Fibroblast of lung (primary cell): ENCODE measurements at places on chromosomes 7 and 10. TPM values are rescaled to one million over a fixed set of nuclear protein-coding genes. Genes with fewer than 3 reads are reported as not detected.
A peak's percentile ranks its signal among the peaks of the same experiment; 100 is the strongest.

GRCh38 chr10:73591935-73592699 lies 975 bp upstream of the USP54 start:
- peak; percentile 30 for DNase-seq

DNA sequence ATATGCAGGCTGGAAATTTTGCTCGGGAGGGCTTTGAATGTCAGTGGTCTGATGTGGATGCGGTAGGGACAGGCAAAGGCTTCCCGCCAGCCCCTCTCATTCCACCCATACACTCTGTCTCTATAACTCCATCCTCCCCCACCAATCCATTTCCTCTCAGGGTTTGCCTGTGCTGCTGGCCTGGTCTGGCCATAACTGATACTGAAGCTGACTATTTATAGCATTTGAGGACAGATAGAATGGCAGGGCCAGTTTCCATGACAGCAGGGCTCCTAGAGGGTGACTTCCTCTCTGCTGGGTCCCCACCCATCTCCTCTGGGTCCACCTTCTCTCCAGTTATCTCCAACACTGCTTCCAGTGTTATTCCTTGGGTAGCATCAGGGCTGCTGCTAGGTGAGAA lies 6.6 kb upstream of the PDLIM1 start:
- no peak for DNase-seq

DNA sequence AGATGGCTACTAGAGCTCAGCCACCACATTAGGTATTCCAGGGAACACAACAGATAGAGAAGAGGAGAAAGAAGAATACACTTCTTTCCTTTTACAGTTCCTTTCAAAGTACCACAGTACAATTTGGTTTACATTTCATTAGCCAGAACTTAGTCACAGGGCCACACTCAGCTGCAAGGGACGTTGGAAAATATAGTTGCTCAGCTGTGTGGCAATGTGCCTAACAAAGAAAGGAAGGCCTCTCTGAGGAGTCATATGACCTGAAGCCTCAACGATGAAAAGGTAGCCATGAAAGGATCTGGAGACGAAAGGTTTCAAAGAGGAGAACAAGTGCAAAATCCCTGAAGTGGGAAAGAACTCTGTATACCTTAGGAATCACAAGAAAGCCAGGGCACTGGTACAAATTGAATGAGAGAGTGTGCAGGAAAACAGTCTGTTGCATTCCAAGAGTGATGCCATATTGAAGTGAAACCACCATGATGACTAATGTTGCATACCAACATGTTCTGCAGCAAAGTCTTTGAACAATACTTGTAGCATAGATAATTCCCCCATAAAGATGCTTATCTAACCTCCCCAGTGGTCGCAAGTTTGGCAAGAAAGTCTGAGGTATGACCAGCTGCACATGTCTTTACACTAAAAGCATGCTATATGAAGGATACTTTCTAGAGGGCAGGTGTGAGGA lies 278.9 kb downstream of the HPSE2 start:
- peak; percentile 67 for DNase-seq

DNA sequence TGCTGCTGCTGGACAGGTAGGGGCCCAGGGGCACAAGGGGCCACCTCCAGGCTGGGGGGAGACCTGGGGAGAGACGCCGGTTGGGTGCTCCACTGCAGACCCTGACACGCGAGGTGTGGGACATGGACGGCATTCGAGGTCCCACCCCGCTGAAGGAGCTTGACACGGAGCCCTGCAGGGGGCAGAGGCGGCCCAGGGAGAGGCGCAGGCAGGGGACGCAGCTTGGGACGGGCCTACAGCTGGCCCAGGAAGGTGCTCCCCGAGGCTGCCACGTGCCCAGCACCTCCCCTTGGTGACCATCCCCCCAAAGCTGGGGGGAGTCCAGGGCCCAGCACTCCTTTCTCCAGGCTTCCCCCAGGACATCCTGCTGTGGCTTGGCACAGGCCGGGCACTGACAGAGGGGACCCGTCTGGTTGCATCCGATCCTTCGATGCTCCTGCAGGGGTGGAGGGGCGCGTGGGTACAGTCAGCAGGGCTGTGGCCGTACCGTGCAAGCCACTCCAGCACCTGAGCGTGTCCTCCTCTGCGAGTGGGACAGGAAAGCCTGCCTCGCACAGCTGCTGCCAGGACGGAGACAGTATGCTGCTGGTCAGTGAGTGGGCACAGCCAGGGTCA lies 174.4 kb downstream of the ELFN1 start:
- DNase-seq: no peak

DNA sequence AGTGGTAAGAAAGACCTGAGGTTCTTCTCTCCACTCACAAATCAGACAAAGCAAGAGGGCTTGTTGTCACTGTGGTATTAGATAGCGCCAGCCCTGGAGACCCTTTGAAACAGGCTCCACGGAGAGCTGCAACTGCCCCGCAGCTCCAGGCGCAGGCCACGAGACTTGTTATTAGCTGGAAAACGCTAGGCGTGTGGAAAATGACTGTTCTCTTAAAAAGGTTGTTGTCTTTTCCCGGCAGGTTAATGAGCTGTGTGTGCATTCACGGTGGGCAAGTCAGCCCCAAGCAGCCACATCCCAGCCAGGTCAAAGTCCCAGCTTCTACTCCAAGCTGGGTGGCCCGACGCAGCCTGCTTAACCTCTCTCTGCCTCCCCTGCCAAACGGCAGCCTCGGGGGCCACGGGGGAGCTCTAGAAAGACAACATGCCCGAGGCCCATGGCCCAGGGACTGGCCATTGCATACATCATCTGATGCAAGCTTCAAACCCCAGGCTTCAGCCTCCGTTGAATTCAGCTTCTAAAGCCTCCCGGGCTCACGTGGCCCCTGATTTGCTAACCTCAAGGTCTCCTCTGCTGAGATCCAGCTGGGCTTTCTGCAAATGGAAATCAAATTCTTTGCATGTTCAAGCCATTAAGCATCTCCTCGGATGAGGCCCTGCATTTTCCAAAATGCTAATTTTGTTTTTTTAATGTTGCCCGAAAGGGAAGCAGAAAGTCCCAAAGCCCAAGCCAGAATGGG lies 61.3 kb upstream of the DNAAF5 start:
- peak; percentile 66 for DNase-seq

GRCh38 chr10:132654708-132655661 lies 117.4 kb downstream of the INPP5A start:
- peak; percentile 37 for DNase-seq

- no peak for DNase-seq
Measured at GRCh38 chr10:80529604-80530003, 8.1 kb upstream of the SH2D4B start.

DNA sequence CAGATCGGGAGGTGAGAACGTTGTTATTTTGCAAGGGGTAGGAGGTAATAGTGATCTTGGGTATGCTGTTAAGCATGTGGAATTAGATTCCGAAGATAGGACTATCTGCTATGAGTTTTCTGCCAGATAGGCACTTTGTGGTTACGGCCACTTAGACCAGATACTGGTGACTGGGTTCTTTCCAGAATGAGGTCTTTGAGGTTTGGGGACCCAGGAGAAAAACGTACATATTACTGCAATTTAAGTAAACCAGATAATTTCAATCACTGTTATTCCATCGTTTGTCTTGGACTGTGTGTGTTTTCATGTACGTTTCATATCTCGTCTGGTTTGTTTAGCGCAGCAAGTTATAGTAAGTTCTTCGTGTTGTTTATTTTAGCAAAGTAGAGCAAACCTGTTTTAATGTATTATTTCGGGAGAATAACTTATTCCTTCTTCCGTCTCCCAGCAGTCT lies 312 bp downstream of the ARL4A start:
- DNase-seq: no peak

DNA sequence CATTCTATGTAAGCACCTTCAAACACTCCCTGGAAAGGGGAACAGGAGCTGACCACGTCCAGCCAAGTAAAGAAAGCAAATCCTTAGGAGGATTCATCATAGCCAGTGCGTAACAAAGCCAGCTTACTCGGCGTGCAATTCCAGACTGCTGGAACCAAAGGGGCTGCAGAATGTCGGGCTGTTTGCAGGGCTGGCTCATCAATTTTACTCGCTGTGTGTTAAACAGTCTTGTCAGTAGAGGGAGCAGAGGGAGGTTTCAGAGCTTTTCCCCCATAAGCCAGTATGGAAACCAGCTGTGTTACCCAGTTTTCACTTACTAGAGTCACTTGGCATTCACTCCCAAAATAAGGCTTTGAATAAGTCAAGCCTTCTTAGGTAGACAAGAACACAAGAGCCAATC lies 127.1 kb downstream of the KMT2E start:
- DNase-seq: peak; percentile 77

- no peak for DNase-seq
Measured at GRCh38 chr10:75616874-75617478, 185.6 kb downstream of the LRMDA start.

GRCh38 chr7:94655848-94656657 lies at the start of gene SGCE:
Gene SGCE (minus strand): TSS chr7:94656133. CDS start chr7:94656098, 35 bp downstream.
- DNase-seq: peak; percentile 85

- DNase-seq: no peak
Measured at GRCh38 chr10:103082683-103083082, 110.4 kb downstream of the NT5C2 start.

DNA sequence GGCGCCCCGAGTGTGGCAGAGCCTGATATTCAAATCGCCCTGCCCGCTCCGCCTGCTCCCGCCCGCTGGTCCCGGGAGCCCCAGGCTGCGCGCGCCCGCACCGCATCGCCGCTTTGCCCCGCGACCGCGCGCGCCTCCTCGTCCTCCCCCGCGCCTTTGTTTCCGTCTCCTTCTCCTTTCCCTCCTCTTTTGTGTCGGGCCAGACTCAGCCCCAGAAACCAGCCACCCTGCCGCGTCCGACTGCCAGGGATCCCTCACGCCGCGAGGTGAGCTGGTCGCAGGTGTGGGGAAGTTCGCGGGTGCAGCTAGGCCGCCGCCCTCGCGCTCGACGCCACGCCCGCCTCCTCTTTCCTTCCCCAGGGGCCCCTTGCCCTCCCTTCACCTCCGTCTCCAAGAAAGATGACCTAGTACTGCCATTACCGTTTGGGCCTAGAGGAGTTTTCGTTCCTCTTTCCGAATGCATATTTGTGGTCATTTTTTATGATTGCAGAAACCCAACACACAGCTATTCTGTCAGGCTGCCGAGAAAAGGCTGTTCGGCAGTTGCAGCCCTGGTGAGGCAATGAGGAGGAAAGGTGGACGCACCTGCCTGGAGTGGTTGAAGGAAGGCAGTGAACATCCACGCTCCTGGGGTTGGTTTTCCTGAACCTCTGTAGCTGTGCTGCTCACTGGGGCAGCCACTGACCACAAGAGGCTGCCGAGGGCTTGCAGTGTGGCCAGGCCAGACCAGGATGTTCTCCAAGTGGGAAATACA lies 107.3 kb downstream of the SNX10 start:
- peak; percentile 30 for DNase-seq

GRCh38 chr7:155868955-155869783 lies 56.9 kb upstream of the SHH start:
- no peak for DNase-seq

GRCh38 chr7:8435590-8436545 lies 2.5 kb downstream of the NXPH1 start:
- no peak for DNase-seq

DNA sequence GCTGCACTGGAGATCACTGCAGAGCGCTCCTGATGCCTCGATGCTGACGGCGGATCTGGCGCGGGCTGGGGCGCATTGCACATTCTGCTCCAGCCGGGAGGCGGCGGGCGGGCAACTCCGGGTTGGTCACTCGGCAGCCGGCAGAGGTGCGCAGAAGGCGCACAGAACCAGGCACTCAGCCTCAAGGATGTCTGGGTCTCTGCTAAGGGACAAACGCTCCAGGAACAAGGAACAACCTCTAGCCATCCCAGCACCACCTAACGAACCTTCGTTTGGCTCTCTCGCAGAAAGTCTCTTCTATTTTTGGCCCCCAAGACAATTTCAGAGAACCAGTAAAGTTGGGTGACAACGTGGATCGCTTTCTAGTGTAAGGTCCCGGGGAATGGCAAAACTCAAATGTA lies 254.6 kb downstream of the OTUD1 start:
- no peak for DNase-seq

DNA sequence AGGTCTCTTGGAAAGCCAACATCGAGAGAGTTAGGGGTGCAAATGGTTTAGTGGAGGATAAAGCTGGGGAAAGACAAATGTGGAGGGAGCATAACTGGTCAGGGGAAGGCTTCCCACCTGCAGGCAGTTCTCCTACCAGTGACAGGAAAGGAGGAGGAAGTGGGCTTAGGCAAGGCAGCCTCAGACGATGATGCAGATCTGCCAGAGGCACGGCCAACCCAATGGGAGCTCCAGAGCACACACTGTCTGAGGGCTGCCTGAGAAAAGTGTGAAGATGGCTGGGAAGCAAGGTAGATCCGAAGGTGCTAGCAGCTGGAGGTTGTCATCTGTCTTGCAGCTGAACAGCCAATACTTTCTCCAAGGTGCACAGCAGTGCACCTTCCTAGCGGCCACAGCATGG lies 178.8 kb downstream of the C7orf25 start:
- DNase-seq: no peak

- no peak for DNase-seq
Measured at GRCh38 chr7:70730451-70731110, 401.4 kb upstream of the GALNT17 start.

DNA sequence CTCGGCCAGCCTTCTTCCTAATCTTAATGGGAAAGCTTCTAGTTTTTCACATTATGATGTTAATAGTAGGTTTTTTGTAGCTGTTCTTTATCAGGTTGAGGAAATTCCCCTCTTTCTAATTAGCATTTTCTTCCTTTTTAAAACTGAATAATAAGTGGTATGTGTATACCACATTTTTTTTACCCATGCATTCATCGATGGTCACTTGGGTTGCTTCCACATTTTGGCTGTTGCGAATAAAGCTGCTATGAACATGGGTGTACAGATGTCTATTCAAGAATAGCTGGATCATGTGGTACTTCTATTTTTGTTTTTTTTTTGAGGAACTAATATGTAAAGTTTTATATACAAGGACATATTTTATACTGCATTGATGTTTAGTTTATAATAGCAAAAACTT lies 44.3 kb downstream of the NRF1 start:
- DNase-seq: no peak

DNA sequence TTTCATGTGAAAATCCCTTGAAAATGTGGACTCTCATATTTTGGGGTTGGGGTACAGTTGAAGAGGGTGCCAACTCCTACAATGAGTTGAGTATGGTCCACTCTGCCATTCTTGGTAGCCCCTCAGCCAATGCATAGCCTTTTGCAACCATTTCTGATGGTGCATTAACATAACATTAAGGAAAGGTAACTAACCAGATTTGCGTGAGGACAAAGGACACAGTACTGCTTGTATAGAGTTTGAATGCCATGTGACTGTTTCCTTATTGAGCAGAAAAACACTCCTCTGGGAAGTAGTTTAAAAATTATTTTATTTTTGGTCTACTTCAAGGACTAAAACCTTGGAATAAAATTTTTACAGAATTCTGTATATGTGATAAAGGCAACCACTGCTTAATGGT lies 107.9 kb downstream of the HIBADH start:
- DNase-seq: no peak

Gene CYP2C8
- 0.17 TPM in 1 of 2 replicates, not detected in the other for total RNA-seq

Gene TMEM168
- 14.1 and 19.3 TPM in 2 replicates for total RNA-seq

Gene ING3
- total RNA-seq: 13.1 and 17.5 TPM in 2 replicates

Gene PLXDC2
- 5.1 and 12.3 TPM in 2 replicates for total RNA-seq

Gene AKAP9
- total RNA-seq: 30.8 and 46.6 TPM in 2 replicates

Gene APBB1IP
- 1.5 and 3.1 TPM in 2 replicates for total RNA-seq

Gene HOXA13
- total RNA-seq: not detected in 2 replicates

Gene STEAP1B
- total RNA-seq: 10.3 and 14.7 TPM in 2 replicates

Gene SMIM30
- 46.7 and 71.0 TPM in 2 replicates for total RNA-seq

Gene RARRES2
- 65.6 and 174 TPM in 2 replicates for total RNA-seq

Gene GATA3
- not detected in 2 replicates for total RNA-seq

Gene METTL27
- 4.9 and 15.7 TPM in 2 replicates for total RNA-seq
